ENCODE measurements at places on chromosomes 6 and 20.

DNA sequence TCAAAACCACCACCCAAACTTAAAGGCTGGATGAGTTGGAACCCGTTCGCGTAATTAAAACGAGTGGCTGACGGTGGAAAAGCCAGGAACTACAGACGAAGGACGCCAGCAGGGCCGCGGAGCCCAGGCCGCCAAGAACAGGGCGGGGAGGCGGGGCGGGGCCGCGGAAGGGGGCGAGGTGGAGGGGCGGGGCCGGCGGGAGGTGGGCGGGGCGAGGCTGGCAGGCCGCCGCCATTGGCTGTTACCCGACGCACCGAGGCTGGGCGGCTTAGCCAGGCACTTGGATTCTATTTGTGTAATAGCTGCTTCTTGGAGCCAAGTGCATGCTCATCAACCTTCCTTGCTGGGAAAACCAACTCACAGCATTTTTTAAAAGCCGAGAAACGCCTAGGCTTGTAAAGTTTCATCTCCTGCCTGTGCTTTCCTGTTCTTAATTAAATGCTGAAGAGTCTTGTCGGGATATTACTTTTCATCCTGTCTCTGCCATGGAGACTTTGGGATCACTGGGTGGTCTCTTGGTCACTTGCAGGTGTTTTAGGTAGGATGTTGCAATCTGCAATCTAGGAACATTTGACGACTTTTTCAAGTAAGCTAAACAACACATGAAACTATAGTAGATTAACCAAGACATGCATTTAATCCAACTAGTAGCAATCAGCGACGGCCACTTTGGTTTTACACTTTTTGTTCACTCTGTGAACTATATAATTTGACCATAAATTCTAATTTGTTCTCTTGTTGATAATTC lies 245.0 kb downstream of the ARID1B start:
- peak; percentile 61 for DNase-seq

- no peak for DNase-seq
These were observed 16.2 kb downstream of the GFOD1 start for GRCh38 chr6:13471184-13471583.

DNA sequence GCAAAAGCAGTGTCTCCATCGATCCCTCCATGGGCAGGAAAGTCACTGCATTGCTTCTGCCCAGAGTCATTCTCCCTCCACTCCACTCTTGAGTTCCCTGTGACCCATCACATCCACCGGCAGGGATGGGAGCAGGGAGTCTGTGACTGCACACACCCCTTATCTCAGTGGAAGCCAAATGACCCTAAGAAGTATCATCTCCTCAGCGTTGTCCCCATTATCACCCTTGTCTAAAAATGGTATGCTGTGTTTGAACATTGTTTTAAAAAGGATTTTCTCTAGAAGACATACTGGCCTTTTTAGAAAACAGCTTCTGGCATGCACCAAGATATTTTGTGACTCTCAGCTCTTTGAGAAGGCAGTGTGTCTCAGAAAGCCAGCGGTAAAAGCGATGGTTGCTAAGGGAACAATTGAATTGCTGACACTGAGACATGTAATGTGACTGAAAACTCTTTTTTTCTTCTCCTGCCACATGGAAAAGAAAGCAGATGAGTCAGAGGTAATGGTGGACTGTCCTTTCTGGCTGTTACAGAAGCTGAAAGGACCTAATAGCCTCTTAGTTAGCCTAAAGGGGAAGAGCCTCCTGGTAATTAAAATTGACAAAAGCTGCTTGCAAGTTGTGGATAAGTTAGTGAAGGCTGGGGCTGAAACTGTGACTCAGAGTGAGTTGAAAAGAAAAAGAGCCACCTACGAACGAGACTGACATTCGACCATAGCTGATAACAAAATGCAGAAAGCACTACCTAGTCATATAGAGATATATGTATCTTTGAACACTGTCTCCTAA lies 120.5 kb downstream of the MAP3K7 start:
- DNase-seq: no peak

GRCh38 chr6:150027806-150028565 lies 2.7 kb upstream of the RAET1L start:
- no peak for DNase-seq

- no peak for DNase-seq
These were observed 155.4 kb downstream of the NRN1 start for GRCh38 chr6:5851261-5851757.

GRCh38 chr6:83574783-83575182 lies 62.4 kb downstream of the PRSS35 start:
- no peak for DNase-seq

DNA sequence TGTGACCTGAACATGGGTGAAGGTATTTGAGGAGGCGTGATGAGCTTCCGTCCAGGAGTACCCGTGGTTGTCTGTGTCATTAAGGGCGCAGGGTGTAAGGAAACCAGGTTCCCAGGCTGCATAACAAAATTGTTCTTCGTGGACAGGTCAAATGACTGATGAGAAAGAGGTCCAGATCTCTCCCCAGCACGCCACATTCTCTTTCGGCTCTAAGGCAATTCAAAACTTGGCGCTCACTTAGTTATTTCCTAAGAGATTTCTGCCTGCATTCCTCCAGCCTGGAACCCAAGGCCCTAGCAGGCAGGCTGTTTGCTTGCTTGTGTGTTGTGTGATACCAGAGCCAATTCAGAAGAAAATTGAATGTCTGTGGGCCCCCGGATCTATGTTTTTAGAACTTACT lies 139.9 kb downstream of the AGPAT4 start:
- DNase-seq: no peak

DNA sequence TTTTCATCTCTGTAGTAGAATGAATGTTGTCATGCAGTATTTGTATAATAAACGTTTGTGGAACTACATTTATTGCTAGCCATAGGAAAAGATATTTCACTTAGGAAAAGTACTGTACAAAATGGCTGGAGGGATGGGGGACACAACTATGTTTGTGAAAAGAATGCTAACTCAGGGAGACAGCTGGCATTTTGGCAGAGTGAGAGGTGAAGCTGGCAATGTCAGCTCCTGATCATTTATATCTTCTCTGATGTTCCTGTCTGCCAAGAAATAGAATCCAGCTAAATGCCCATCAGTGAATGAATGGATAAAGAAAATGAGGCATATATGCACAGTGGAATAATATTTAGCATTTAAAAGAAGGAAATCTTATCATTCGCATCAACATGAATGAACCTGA lies 313.0 kb upstream of the IRAK1BP1 start:
- no peak for DNase-seq

GRCh38 chr6:107106165-107106564 lies 9.2 kb downstream of the BEND3 start:
- no peak for DNase-seq

DNA sequence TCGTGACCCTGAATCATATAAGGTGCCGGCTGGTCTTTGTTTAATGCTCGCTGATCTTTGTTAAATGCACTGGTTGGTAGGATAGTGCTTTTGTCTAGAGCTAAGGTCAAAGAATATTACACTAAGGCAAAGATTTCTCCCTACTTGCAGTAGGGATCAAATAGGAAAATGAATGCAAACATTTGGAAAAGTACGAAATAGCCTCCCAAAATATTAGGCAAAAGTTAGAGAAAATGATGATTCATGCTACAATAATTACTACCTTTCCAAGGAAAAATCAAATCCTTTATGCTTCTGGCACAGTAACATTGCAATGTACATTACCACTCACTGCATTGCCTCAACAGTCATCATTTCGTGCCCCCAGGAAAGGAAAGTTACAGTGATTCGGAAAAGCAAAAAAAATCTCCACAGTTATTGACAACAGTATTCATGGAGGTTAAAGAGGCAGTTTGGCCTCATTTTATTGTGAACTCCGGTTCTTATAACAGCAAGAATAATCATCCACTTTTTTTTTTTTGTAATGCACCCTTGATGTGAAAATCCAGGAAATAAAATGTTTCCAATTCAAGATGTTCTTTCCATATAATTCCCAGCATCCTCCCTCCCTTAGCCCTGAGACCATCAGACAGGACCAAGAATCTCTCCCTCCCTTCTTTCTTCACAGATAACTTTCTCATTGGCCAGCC lies 61.7 kb upstream of the ZMYND8 start:
- DNase-seq: no peak

DNA sequence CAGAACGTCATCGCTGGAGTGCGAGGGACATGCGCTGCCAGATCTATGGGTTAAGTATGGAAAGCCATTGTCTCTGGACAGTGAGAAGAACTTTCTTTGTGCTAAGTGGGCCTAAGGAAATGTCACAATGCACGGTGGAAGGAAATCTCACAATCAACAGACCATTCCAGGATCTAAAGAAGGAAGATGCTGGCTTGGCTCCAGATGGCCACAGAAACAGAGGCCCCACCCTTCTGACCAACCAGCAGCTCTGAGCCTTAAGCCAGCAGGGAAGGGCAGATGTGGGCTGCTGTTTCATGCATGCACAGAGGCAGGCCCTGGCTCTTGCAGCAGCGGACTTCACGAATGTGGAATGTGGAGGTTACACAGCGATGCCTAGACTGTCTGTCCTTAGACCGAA lies 156.3 kb downstream of the SOBP start:
- DNase-seq: no peak

GRCh38 chr6:35401514-35401913 lies 50.6 kb upstream of the FANCE start:
- DNase-seq: no peak

GRCh38 chr20:45912344-45912682 lies 358 bp upstream of the PLTP start:
- DNase-seq: no peak

DNA sequence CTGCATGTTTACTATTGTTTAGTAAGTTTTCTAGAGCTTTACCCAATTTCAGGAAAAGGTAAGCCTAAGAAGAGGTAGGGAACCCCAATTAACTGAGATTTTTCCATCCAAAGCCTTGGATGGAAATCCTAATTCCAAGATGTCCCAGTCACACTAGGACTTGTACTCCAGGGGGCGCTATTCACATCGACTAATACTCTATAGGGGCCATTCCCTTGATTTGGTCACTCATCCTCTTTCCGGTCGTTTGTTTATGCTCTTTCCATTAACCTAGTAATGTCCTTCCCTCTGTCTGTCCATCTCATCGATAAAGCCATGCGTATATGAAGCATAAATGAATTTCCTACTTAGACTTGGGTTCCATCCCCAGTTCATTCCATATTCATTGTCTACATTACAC lies 80.8 kb upstream of the FUCA2 start:
- DNase-seq: no peak

DNA sequence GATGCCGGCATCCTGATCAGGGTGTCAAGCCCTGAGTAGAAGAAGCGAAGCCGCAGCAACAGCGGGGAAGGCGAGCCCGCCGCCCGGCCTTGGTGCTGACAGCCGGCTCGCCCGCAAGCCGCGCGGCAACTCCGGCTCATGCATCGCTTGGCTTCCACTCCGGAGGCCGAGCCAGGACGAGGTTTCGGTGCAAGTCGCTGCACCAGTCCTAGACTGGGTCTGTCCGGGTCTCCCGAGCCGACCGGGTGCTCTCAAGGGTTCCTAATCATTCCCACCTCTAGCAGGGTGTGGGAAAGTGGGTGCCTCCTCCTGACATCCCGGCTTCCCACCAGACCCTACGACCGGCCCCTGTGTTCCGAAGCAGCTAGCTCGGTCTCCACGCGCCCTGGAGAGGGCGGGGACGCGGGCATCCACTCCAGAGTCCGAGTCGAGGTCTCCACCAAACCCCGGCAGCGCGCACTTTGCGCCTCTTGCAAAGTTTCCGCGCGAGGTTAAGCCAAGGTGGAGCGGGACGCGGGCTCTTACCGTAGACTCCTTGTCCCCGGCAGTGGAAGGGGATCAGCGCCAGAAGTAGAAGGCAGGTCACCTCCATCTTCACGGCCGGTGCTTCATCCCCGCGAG lies 1.4 kb downstream of the MDGA1 start:
- no peak for DNase-seq

- DNase-seq: no peak
These were observed 510.0 kb downstream of the ADGRB3 start for GRCh38 chr6:69145062-69145461.

GRCh38 chr6:165630544-165630953 lies 32.5 kb downstream of the PDE10A start:
- no peak for DNase-seq

DNA sequence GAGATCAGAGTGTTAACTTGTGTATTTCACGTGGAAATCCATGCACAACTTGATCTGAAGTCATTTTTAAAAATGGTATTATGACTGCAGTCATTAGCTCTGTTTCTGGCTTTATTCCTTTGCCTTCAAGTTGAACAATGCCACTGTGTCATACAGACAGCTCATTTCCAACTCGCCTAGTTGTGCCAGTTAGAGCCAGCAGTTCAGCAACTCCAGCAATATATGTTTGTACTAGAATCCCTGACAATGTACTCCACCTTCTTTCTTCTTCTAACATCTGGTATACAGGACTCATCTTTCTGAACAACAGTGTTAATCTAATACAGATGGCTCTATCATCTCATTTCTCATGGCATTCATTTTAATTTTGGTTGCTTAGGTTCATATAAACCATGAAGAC lies 418.3 kb upstream of the POU3F2 start:
- no peak for DNase-seq

GRCh38 chr20:9800421-9800820 lies 38.5 kb downstream of the PAK5 start:
- DNase-seq: no peak

GRCh38 chr20:15930311-15931305 lies 642.6 kb downstream of the KIF16B start:
- DNase-seq: no peak

DNA sequence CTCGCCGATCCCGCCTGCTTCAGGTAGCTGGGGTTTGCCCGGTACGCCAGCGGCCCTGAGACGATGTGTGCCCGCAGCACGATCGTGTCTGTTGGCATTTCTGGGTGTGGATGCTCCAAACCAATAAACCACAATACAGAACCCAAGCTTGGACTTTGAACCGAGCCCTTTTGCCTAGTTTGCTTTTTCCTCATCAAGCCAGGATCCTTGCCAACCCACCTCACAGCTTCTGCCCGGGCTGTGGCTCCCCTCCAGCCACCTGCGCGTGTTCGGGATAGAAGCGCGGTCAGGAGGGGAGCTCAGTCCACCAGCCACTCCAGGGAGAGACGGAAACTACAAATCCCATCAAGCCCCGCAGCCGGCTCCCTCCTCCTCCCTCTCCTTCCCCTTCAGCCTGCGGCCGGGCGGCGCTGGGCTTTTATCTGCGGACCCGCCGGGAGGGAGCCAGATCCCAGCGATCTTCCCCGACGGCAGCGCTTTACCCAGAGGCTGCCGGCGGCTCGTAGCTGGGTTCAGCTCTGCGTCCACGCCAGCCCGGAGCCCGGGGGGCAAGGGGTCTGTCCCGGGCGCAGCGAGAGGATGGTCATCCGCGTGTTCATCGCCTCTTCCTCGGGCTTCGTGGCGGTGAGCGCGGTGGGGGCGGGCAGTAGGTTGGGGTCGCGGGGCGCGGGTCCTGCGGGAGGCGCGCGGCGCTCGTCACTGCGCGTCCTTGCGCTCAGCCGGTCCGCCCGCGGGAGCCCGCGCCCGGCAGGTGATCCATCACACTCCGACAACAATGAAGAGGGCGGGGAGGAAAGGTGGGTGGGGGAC lies at the start of gene SH3BGRL2:
Gene SH3BGRL2 (plus strand): TSS at position 447 of the 810 bp plus-strand sequence. CDS start 133 bp downstream, at position 580.
- peak; percentile 5 for DNase-seq

- DNase-seq: peak; percentile 55
These were observed 110.7 kb upstream of the PHACTR1 start for GRCh38 chr6:12605888-12606345.

All from bone marrow (tissue), 2 donors.